ENCODE measurements at places on chromosomes 5 and 9.

GRCh38 chr5:63727583-63727982 lies 234.7 kb downstream of the HTR1A start:
- no peak for DNase-seq

GRCh38 chr9:91158946-91159345 lies 202.8 kb downstream of the AUH start:
- no peak for DNase-seq

DNA sequence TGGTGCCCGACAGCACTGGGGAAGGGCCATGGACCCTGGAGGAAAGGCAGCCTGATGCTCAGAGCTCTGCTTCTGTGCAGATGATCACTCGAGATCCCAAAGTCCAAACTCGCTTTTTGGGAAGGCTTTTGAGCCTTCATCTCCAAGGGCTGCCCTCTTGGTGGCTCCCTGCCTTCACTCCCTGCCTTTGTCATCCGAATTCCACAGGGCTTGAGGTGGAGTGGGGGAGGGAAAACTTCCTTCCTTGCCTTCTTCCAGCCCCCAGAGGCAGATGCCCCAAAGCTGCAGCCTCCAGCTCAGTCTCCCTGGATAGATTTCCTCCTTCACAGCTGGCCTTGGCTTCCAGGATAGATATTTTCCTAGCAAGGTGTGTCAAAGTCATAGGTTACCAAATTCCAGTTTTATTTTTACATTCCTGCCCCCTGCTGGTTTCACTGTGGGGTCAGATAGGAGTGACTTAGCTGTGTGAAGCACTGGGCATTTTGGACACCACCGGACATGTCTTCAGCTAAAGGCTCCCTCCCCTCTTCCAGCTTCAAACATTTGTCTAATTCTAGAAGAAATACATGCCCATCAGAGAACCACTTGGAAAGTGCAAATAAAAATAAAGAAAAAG lies 268.2 kb downstream of the HSPA4 start:
- peak; percentile 14 for DNase-seq

- DNase-seq = peak; percentile 14
These were observed 480.8 kb downstream of the CDH12 start for GRCh38 chr5:22372376-22372775.

- no peak for DNase-seq
These were observed 376.9 kb downstream of the SEMA5A start for GRCh38 chr5:9168791-9169556.

GRCh38 chr9:95570150-95570549 lies 53.4 kb upstream of the PTCH1 start:
- peak; percentile 14 for DNase-seq

DNA sequence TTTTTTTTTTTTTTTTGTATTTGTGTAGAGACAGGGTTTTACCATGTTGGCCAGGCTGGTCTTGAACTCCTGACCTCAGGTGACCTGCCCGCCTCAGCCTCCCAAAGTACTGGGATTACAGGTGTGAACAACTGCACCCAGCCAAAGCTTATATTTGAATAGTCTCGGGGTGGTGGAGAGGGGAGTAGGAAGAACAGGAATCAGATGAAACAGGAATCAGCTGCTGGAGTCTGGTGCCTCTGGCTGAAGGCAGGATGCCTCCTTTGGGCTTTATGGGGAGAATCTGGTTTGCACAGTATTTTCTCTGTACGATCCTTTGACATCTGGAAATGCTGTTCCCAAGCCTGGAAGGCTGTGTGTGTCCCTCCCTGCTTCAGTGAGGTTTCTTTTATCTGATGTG lies 10.9 kb downstream of the C5orf52 start:
- no peak for DNase-seq

GRCh38 chr9:98262056-98262455 lies 6.6 kb upstream of the TBC1D2 start:
- no peak for DNase-seq

DNA sequence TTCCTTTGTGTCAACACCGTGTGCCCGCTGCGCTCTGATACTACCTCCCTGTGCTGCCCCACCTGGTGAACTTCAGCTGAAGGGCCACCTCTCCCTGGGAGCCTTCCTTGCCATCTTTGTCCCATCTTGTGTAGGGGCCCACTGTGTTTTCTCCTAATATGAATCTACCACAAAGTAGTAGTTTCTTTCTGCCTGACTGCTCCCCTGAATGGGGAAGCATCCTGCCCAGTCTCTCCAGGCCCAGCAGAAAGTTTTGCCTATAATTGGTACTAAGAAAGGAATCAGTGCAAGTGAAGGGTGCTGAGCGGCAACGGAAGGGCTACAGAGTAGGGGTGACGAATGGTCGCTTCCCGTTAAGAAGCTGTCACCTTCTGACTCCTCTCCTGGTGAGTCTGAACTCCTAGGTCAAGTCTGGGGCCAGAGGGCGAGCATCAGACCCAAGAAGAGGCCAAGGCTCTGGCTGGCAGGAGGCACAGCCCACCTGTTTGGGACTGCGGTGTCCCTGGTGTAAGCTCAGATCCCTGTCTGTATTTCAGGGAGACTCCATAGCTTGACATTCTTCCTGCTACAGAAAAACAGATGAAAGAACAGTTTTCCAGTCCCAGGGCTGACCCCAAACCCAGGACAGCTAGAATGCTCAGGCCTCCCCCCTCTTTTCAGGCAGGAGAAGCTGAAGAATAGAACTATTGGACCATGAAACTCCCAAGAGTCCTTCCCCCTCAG lies 24.1 kb downstream of the WWC1 start:
- DNase-seq = no peak

- peak; percentile 83 for DNase-seq
These were observed 996.4 kb upstream of the WWC1 start for GRCh38 chr5:167294882-167295680.

DNA sequence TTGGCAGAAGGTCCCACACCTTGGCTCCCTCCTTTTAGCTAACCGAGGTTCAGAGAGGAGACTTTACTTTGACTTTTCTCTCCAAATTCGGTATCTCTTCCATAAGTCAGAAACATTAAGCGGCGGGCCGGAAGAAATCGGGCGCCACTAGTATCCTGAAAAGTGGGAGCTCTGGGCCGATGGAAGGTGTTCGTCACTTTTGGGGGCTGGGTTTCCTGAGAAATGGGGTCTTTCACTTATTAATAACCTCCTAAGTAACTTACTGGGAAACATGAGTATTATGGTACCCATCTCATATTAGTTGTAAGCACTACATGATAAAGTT lies 716 bp downstream of the STX17 start:
- DNase-seq = peak; percentile 2

- no peak for DNase-seq
These were observed 248.6 kb downstream of the RFX3 start for GRCh38 chr9:3277200-3277599.

GRCh38 chr9:27864644-27865438 lies 291.6 kb upstream of the C9orf72 start:
- DNase-seq = no peak

- no peak for DNase-seq
These were observed 13.0 kb upstream of the OXCT1 start for GRCh38 chr5:41883243-41883642.

- DNase-seq = no peak
These were observed 593.7 kb downstream of the IRX1 start for GRCh38 chr5:4189317-4189716.

GRCh38 chr9:85554349-85554748 lies 187.4 kb downstream of the AGTPBP1 start:
- DNase-seq = no peak
